Left ventricle myocardium superior (tissue), 1 donor: ENCODE measurements at places on chromosomes 7 and 10. TPM values are rescaled to one million over a fixed set of nuclear protein-coding genes. Genes with fewer than 3 reads are reported as not detected.
A peak's percentile ranks its signal among the peaks of the same experiment; 100 is the strongest.

GRCh38 chr10:5314840-5315239 is 49.9 kb upstream of the UCN3 start:
- no peak for DNase-seq

The ABCB1 gene
- 4.8 TPM for total RNA-seq

- no peak for DNase-seq
Observed at GRCh38 chr7:135825406-135825805, 76.8 kb upstream of the FAM180A start.

DNA sequence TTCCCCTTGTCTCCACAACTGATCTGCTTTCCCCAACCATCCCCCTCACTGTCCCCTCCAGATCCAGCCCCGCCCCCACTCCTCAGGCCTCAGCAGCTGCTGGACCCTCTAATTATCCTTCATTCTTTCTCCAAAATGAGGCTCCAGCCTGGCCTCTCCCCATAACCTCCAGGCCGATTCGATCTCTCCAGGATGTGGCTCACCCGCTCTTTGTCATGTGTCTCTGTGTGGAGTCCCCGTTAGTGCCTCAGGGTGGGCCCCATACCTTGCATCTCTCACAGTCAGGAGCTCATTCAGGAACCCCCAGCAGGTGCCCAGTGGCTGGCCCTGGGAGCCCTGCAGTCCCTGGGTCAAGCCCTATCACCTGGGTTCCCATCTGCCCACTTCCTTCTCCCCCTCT is 1.3 kb downstream of the PILRA start:
- DNase-seq: no peak

- DNase-seq: peak; percentile 12
Observed at GRCh38 chr7:389911-390601, 100.1 kb downstream of the FOXL3 start.

DNA sequence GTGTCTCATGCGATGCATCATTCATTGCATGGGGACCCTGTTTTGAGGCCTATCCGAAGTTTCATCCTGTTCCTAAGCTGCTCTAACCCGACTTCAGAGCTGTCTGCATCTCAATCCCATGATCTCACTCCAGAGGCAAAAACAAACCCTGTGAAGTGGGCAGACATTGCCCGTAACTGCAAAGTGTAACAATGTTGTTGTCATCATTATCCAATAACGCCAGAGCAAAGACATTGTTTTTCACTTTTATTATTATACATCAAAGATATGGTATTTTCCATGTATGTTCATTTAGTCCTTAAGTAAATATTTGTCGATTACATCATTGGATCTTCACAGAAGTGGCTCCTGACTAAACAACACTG is 246.7 kb downstream of the KLF6 start:
- DNase-seq: no peak
